ENCODE measurements at places on chromosomes 13 and 19.
A peak's percentile ranks its signal among the peaks of the same experiment; 100 is the strongest.

DNA sequence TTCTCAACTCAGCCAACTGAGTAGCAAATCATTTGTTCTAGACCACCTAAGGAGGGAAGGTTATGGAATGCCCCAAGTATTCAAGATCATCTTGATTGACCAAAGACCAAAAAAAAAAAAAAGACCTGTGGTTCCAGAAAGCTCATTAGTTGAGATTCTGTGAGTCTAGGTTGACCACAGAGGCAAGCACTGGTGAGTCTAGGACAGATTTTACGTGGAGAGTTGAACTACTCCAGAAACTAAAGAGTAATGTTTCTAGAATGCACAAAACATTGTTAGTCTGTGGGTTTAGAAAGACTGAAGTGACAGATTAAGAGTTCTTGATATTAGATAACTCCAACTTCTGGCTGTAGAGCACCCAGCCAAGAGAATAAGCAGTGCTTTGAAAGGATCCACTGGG, 4.0 kb upstream of the CYTH2 start:
- no peak for DNase-seq

DNA sequence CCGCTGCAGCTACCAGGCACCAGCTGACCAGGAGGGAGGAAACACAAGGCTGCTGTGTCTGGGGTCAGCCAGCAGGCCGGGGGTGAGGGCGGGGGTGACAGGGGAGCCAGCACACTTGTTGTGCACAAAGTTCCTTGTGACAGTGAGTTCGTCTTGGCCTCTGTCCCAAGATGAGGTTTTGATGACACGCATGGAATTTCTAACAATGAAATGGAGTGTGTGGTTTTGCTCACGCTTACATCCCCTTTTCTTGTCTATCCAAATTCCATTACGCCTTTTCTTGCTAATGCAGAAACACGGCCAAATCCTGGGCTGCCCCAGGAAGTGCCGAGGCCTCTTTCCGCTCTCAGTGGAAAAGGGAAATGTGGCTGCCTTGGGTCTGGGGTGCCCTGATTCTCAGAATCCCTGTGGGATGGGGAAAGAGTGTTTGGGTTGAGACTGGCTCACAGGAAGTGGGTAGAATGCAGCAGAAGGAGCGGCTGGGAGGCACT, 73.8 kb downstream of the GADD45B start:
- DNase-seq = peak; percentile 98

DNA sequence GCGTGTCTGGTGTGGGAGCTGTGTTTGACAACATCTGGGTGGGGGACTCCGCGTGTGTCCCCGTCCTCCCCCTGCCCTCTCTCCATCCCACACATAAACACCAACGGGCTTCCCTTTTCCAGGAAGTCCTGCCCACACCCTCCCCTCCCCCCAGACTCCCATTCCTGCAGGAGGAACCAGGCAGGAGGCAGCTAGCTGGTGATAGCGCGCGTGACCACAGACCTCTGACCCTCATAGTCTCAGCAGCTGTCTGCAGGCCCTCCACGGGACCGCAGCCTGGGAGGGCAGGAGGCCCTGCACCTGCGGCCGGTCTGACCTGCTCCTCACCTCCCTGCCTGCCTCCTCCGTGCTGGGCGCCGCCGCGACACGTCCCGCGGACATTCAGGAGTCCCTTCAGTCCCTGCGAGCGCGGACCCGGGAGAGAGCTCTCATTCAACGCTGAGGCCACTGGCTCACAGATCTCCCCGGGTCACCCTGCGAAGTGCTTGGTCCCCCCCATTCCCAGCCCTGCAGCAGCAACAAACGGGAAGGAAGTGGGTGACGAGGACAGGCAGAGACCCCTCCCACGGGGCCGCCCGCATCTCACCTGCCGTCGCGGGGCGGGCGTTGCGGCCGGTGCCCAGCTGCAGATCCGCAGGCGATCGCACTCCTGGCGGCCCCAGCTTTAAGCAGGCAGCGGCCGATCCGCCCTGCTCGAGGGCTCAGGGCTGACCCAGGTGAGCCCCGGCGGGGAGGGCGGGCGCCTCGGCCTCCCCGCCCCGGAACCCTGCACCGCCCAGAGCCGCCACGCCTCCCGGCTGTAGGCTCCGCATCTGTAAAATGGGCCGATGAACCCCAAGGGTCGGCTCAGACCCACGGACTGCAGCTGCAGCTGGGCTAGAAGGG, 1.1 kb upstream of the ACP5 start:
- peak; percentile 74 for DNase-seq

GRCh38 chr13:104057861-104058260, 991.6 kb upstream of the SLC10A2 start:
- DNase-seq = no peak

DNA sequence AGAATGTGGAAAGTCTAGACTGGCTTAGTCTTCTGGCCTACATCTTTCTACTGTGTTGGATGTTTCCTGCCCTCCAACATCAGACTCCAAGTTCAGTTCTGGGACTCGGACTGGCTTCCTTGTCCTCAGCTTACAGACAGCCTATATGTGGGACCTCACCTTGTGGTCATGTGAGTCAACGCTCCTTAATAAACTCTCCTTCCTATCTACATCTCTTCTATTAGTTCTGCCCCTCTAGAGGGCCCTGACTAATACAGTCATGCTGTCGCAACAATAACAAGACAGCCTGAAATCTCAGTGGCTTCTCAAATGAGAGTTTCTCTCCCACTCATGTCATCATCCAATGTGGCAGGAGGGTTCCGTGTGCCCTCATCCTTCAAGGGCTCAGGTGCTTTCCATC, 347.8 kb downstream of the MZT1 start:
- no peak for DNase-seq

DNA sequence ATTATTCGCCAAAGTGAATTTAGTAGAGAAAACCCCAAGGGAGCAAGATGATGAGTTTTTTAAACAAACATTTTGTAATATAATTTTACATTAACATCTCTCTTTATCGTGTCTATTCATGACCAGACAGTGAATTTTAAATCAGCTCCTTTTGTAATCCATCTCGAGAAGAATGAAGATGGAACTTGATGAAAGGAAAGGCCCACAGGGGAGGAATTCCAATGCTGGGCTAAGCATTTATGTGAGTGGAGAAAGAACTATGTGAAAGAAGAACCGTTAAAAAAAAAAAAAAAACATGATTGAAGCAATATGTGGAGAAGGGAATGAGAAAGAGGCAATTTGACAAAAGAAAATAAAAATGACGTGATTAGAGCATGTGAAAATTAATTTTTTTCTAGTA, 170.6 kb downstream of the KCTD12 start:
- no peak for DNase-seq

GRCh38 chr19:30393046-30393445, 20.9 kb downstream of the ZNF536 start:
- no peak for DNase-seq

GRCh38 chr19:7386308-7386707, 37.6 kb downstream of the ARHGEF18 start:
- DNase-seq = no peak

DNA sequence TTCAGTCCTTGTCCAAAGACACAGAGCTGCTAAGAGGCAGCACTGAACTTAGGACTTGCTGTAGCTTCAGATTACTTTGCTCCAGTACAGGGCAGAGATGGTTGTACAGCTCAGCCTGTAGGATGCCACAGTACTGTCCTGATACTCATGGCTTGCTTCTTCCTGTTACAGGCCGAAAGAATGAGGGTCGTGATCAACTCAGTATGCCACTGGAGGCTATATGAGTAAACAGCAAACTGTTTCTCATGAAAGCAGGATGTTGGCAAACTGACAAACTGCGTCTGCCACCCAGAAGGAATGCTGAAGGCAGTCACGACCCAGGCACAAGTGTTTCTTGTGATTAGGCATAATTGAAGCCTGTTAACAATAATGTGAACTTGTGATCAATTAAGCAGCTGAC, 2.8 kb downstream of the ZNF749 start:
- DNase-seq = no peak

DNA sequence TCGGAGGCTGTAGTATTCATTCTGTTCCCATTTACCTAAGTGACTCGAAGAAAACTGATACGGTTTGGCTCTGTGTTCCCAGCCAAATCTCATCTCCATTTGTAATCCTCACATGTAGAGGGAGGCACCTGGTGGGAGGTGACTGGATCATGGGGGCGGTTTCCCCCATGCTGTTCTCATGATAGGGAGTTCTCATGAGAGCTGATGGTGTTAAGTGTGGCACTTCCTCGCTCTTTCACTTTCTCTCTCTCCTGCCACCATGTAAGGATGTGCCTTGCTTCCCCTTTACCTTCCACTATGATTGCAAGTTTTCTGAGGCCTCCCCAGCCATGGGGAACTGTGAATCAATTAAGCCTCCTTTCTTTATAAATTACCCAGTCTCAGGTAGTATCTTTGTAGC, 23.5 kb downstream of the SLAIN1 start:
- peak; percentile 3 for DNase-seq

DNA sequence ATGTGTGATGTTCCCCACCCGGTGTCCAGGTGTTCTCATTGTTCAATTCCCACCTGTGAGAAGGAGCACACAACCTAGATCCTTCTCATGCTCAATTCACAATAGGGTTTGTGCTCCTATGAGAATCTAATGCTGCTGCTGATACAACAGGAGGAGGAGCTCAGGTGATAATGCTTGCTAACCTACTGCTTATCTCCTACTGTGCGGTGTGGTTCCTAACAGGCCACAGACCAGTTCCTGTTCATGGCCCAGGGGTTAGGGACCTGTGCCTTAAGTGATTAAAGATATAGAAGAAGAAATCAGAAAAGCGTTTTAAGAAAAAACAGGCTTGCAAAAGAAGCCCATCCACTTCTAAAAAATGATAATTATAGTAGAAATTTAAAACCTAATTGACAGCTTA, 17.5 kb downstream of the DLEU7 start:
- no peak for DNase-seq

GRCh38 chr13:75319254-75319653, 162.7 kb downstream of the TBC1D4 start:
- peak; percentile 75 for DNase-seq

GRCh38 chr13:97192166-97192565, 30.0 kb upstream of the MBNL2 start:
- DNase-seq = no peak

DNA sequence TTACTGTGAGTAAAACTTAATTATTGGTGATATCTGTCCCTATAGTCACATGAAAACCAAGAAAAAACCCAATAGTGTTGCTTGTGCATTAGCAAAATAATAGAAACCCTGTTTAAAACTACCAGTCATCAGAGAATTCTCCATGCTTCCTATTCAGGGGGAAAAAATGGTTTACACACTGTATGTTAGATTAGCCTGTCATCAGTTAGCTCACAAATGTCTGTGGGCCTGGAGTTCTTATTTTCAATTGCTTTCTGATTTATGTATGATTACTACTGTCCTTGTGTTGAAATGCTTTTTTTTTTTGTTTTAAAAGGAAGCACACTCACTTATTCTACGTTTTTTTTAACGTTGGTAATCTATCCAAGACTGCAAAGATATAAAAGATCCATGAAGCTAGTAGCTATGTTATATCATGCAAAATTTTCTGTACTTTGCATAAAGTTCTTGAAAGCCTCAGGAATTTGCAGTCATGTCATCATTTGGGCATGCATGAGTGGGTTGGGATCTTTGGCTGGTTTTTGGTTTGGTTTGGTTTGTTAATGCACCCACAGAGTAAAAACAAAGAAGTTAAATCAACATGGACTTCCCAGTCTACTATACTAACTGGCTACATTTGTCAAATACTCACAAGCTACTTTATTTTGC, 25.9 kb downstream of the RXFP2 start:
- DNase-seq = no peak

GRCh38 chr19:31140717-31141116, 208.5 kb downstream of the TSHZ3 start:
- DNase-seq = no peak

DNA sequence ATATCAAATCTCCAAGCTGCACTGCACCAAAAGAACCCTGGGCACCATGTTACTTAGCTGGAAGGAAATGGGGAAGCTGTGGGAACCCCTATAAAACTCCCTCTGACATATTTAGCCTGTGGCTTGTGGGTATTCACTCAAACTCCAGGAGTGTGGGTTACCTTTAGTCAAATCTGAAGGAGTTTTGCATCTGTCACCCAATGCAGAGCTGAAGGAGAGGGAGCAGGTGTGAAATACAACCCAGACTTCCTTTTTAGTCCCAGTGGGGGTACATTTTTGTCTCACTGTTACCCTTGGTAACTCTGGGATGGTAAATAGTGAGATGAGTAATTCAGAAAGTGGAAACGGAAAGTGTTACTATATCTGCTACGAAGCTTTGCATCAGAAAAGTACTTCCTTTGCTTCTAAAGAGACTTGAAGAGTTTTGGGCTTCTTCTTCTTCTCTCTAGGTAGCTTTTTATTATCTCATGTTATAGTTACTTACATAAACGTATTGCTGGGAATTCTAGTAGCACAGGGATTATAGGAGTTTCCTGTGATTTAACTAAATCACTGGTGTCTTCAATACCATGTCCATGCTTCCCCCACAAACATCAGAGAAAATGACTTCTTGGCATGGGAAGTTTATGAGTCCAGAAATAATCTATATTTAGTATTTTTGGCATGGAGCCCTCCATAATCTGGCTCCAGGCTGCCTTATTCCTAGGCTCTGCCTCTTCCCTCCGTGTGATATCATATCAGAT, 105.9 kb downstream of the AKAP11 start:
- DNase-seq = peak; percentile 55

DNA sequence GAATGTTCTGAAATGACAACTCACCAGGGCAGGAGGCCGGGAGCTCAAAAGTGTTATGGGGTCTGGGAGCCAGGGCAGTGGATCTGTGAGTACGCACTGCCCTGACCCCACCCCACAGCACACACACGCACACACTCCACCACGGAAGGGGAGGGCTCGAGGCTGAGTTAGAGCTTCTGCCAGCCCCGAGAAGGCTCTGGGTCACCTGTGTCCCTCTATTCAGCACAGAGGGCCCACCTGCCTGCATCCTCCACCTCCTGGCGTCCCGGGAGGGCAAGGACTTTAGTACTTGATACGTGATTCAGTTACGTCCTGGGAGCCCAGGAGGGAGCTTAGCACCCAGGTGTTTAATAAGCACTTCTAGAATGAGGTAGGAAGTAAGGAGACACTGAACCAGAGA, 190.0 kb upstream of the GPR12 start:
- DNase-seq = no peak

GRCh38 chr13:20331419-20331818, 99.3 kb upstream of the GJB6 start:
- DNase-seq = no peak

GRCh38 chr13:93847162-93847561, 620.6 kb downstream of the GPC6 start:
- DNase-seq = no peak

- no peak for DNase-seq
Measured at GRCh38 chr13:75633285-75633684, 2.8 kb upstream of the LMO7 start.

DNA sequence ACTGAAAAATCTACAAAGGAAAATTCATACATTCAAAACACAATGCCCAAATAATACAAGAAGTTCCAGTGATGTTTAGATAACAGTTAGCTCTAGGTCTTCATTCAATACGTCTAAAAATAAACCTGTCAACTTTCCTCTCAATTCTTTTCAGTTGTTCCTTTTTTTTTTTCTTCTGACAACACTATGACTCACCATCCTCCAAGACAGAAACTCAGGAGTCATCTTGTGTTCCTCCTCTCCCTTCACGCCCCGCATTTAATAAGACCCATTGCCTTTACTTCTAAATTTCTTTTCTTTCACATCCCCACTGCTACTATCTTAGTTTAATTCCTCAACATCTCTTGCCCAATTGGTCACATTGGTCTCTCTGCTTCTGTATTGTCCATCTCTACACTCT, 759.9 kb downstream of the GPC5 start:
- peak; percentile 78 for DNase-seq
